NCI-H446 (cell line): ENCODE measurements at places on chromosomes 4 and X.

DNA sequence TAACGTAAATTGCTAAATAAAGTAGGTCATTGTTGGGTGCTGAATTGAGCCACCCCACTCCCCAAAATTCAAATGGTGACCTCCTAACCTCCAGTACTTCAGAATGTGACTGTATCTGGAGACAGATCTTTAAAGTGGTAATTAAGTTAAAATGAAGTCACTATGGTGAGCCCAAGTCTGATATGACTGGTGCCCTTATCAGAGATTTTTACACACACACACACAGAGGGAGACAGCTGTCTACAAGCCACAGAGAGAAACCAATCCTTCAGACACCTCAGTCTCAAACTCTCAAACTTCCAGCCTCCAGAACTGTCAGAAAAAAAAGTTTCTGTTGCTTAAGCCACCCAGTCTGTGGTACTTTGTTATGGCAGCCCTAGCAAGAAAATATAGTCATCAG, 879.2 kb upstream of the INTU start:
- no peak for DNase-seq

DNA sequence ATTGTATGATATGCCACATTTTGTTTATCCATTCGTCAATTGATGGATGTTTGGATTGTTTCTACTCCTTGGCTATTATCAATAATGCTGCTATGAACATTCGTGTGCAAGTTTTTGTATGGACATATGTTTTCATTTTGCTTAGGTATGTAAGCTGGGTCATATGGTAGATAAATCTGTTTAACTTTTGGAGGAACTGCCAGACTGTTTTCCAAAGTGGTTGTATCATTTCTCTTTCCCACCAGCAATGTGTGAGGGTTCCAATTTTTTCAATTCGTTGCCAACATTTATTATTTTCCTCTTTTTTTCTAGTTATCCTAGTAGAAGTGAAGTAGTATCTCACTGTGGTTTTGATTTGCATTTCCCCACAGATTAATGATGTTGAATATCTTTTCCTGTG, 71.8 kb downstream of the DIAPH2 start:
- no peak for DNase-seq

DNA sequence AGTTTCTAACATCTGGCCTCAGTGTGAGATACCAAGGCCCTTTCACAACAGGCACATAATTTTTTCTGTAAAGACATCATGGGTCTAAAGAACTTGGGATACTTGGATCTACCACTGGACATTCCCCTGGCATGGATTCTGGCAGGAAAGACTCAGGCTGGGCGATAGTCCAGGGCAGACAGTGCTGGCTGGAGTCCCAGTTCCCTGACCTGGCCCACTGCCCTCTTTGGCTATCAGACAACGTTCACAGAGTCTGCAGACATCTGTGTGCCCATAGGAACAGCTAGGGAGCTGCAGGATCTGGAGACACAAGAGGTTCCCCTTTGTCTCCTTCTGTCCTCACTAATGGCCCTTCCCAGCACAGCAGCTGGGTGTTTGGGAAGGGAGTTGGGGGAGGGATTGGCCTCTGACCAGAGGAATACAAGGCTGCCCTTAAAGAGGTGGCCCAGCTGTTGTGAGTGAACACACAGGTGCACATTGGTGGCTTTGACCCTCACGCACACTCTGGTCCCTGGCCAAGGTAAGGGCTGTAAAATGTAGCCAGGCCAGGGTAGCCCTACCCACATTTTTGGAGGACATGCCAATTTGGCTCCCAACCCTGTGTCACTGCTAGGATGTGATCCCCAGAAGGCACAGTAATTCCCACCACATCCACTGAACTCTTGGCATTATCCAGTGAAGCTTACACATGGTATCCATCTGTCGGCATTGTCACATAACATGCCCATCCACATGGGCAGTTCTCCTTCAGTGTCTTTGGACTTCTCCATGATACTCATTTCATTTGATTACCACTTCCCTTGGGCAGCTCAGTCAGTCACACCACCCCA, 72.3 kb downstream of the SOX3 start:
- DNase-seq = no peak

GRCh38 chrX:100674705-100675104, 30.7 kb downstream of the SRPX2 start:
- DNase-seq = no peak

GRCh38 chrX:74090049-74090448, 213.9 kb upstream of the ZCCHC13 start:
- DNase-seq = no peak

GRCh38 chrX:2799369-2799768, 29.4 kb upstream of the GYG2 start:
- no peak for DNase-seq

- no peak for DNase-seq
These were observed 113.5 kb downstream of the VSIG4 start for GRCh38 chrX:65926095-65927019.

- DNase-seq = no peak
These were observed 36.7 kb upstream of the HMX1 start for GRCh38 chr4:8908206-8908893.

- DNase-seq = no peak
These were observed 75.4 kb downstream of the DDIT4L start for GRCh38 chr4:100114909-100115308.

- no peak for DNase-seq
These were observed 109.0 kb downstream of the ENOX2 start for GRCh38 chrX:130793975-130794374.

GRCh38 chrX:32443841-32444240, 767.5 kb downstream of the DMD start:
- DNase-seq = no peak

- DNase-seq = no peak
These were observed 67.0 kb upstream of the RPS6KA3 start for GRCh38 chrX:20333672-20334071.

- no peak for DNase-seq
These were observed 22.8 kb upstream of the FMR1NB start for GRCh38 chrX:147958291-147958690.

DNA sequence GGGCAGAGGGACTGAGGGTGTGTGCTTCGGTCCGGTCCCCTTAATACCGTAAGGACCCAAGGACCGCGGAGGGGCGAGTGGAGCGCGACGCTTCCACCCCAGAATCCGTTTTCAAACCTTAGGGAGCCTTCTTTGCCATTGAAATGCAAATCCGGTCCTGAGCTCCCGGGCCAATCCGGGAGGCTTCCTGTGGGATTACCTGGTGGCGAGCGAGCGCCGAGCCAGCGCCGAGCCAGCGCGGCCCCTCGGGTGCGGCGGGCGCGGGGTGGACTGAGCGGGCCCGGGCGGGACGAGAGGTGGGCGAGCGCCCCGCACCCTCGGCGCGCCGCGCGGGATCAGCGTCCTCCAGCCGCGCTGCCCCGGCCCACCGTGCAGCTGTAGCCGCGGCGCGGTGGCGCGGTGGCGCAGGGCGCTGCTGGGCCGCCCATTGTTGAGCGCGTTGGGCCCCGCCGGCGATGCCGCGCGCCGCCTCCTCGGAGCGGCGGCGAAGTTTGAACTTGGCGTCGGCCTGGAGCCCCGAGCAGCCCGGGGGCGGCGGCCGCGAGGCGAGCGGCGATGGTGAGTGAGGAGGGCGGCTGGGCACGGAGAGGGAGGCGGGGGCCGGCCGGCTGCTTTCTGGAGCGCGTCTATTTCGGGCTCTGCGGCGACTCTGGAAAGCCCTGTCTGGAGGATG, 208.7 kb downstream of the SOWAHB start:
- peak; percentile 19 for DNase-seq

DNA sequence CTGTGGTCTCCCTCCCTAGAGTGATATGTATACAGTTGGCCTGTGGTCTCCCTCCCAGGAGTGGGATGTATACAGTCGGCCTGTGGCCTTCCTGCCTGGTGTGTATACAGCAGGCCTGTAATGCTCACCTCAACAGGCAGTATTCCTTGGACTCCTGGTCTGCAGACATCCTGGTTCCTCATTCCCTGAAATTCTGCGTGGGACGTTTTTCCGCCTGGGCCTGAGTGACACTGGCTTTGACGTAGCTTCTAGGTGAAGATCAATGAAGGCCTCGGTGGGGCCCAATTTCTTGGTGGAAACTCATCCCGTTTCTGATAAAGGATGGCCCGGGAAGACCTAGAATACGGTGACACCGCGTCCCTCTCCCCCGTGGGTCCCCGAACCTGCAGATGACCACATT, 98.7 kb upstream of the PPP2R3B start:
- no peak for DNase-seq

- peak; percentile 26 for DNase-seq
These were observed 25.2 kb downstream of the BMX start for GRCh38 chrX:15525664-15526416.

GRCh38 chr4:140243278-140243753, 89.3 kb upstream of the MAML3 start:
- DNase-seq = peak; percentile 61

GRCh38 chr4:139329665-139330200, 27.5 kb upstream of the NDUFC1 start:
- no peak for DNase-seq

GRCh38 chr4:107999932-108000539, 10.3 kb downstream of the HADH start:
- DNase-seq = no peak

- DNase-seq = no peak
These were observed 27.7 kb downstream of the ENPP6 start for GRCh38 chr4:184189966-184190365.

DNA sequence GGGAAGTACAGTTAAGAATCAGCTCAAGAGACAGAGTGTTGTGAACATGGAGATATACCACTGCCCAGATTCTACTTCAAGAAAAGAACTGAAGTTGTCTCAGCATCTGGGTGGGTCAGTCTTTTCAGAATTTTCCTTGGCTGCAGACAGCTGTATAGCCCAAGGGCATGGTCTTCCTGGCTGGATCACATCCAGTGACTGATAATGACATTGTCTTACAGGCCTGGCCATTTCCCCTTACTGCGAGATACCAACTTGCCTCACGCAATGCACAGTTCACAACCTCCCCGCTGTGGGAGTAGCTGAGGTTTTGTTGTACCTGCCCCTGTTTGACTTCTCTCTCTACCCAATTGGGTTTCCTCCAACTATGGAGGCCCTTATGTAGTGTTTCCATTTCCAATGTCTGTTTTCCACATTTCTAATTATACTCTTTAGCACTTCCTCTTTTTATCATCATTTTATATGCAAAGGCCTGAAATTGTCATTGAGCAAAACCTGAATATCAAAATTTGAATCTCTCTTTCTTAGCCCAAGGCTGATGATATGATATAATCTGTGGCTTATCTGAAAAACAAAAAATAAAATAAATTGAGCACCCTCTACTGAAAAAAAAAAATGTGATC, 209.1 kb downstream of the NAF1 start:
- no peak for DNase-seq

DNA sequence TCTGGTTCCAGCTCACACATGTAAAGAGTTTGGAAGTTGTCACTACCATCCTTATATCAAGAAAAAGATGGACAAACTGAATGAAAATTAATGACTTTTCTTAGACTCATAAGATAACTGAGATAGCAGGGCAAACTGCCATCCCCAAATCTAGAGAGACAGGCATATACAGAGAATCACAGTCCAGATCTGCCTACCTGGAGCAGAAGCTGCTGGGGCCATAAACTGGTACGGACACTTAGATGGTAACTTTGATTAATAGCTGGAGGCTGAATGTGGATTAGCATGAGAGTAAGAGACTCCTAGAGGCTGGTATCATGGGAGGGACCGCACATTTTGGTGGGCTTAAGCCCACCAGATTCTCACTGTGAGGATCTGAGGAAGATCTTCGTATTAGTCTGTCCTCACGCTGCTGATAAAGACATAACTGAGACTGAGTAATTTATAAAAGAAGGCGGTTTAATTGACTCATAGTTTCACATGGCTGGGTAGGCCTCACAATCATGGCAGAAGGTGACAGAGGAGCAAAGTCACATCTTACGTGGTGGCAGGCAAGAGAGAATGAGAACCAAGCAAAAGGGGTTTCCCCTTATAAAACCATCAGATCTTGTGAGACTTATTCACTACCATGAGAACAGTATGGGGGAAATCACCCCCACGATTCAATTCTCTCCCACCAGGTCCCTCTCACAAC, 10.8 kb upstream of the POLA1 start:
- DNase-seq = no peak
